ENCODE measurements at places on chromosomes 1 and 21. TPM values are rescaled to one million over a fixed set of nuclear protein-coding genes. Genes with fewer than 3 reads are reported as not detected.

Gene FMO4
- 3.0 TPM for total RNA-seq

GRCh38 chr1:155938220-155938627 lies 3.2 kb upstream of the RXFP4 start:
- no peak for DNase-seq

- DNase-seq = no peak
Observed at GRCh38 chr21:41833497-41834115, 45.5 kb downstream of the PRDM15 start.

Gene FGR
- 28.8 TPM for total RNA-seq

Gene REN
- total RNA-seq = not detected

DNA sequence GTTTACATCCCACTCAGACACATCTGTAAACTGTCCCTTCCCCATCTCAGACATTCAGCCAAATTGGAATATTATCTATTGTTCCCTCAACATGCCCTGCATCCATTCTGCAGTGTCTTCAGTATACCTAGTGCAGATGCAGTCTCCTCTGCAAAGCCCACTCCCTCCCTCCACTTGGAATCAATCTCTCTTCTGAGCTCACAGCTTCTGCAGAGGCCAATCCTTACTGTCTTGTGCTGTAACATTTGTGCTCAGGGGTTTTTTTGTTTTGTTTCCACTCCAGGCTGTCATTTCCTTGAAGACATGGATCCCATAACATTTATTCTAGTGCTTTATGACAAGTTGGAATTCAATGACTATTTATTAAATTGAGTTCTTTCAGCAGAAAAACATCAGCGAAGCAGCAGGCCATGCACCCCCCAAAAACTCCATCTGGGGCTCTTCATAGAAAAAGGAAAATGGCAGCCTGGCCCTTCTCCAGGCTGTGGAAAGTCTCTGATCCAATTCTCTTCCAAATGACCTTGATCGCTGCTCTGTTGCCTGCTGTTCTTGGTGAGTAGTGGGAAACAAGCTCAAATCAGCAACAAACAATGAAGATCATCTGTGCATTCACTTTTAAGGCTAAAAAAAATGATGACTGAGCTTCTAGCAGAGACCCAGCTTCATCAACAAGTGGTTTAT lies 8.7 kb downstream of the C4BPA start:
- DNase-seq = no peak

DNA sequence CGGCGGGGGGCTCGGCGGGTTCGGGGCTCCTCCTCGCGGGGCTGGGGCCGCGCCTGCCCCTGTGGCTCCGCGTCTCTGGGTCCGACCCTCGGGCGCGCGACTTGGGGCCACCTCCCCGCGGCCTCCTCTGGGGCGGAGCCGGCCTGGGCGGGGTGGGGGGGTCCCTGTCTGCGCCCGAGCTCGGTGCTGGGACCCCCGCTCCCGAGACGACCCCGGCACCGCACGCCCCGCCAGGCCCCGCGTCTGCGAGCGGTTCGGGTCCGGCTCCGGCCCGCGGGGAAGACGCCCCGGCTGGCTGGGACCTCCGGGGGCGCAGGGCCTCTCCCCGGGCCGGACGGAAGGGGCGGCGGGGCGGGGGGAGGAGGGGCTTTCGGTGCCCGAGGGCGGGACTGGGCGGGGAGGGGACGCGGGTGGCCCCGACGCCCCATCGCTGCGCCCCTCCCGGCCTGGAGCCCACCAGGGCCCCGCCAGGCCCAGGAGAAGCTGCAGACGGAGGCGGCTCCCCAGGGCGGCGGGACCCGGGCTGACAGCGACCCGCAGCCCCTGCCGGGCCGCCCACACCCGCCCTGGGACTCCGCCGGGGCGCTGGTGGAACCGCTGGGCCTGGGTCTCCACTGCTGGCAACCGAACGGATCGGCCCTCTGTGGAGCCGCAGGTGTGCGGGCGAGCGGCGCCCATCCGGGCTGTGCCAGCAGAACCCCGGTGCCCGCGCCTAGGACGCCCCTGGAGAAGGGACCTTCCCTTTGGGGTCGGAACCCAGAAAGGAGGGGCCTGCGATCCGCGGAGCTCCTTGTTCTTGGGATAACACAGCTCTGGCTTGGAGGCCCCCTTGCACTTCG lies 610 bp downstream of the COL6A2 start:
- DNase-seq = peak; percentile 15

- DNase-seq = no peak
Observed at GRCh38 chr1:244862354-244862698, 2.0 kb downstream of the HNRNPU start.

DNA sequence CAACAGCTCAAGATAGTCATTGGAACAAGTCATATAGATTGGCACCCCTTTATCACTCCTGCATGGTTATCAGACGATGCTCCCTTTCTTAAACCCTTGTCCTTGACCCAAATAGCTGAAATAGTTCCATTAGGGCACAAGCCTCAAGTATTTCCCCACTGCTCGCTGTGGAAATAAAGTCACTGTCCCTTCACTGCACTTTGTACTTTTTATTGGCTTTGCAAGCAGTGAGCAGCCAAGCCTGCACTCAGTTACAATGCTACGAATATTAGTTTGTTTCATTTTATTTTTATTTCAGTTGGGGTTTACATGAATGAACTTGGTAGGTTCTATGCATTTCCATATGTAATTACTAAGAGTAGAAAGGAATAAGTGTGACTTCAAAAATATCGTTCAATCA lies 1176.4 kb downstream of the BRINP3 start:
- DNase-seq = no peak

Gene SYCP1
- not detected for total RNA-seq

Gene SLC35F3
- not detected for total RNA-seq

Gene OR2AK2
- not detected for total RNA-seq

DNA sequence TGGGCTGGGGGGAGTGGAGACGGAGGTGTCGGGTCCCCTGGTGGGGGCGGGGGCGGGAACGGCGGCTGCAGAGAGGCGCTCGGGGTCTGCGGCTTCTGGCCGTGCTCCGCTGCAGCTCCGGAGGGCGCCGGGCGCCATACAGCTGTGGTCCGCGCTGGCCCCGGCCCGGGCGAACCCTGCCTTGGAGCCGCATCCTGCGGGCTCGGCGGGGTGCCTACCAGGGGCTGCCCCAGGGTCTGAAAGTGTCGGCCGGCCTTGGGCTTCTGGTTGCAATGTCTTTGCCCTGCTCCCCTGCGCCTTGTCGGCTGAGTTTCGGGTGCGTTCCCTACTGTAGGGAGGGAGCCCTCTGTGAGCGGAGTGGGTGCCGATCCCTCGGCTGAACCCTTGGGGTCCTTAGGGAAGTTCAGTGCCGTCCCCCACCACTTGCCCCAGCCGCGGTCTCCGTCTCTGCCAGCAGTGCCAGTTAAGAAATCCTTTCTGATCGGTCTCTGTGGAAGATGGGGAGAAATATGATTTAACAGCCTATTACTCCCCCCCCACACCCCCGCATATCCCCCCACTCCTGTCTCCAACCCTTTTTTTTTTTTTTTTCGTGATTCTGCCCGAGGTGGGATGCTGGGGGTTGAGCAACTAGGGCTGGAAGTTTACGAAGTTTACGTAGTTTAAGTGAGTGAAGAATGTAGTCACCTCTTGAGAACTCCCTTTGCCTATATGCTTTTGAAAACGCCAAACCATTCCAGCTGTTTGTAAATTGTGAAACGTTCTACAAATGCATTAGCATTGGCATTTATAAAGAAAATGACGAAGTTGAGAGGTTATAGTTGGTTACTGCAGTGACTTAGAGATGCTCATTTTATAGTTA lies 588 bp downstream of the NEXN start:
- peak; percentile 35 for DNase-seq

- DNase-seq = no peak
Observed at GRCh38 chr21:14995226-14995625, 69.6 kb downstream of the NRIP1 start.

Data from activated B cell treated with CpG ODN at 0.5 μM for 24 hours (primary cell).